ENCODE measurements at places on chromosomes 2 and 18. TPM values are rescaled to one million over a fixed set of nuclear protein-coding genes. Genes with fewer than 3 reads are reported as not detected.

GRCh38 chr18:59848002-59848401, 51.8 kb upstream of the PMAIP1 start:
- no peak overlapping the region for H3K4me3 ChIP-seq
- H3K27ac ChIP-seq, result peak overlapping the region; percentile 82
- peaks cover 15% of the 10 kb centered on the region for H3K4me1 ChIP-seq
- no peaks in the 10 kb centered on the region for H3K36me3 ChIP-seq
- DNase-seq, result no peak

DNA sequence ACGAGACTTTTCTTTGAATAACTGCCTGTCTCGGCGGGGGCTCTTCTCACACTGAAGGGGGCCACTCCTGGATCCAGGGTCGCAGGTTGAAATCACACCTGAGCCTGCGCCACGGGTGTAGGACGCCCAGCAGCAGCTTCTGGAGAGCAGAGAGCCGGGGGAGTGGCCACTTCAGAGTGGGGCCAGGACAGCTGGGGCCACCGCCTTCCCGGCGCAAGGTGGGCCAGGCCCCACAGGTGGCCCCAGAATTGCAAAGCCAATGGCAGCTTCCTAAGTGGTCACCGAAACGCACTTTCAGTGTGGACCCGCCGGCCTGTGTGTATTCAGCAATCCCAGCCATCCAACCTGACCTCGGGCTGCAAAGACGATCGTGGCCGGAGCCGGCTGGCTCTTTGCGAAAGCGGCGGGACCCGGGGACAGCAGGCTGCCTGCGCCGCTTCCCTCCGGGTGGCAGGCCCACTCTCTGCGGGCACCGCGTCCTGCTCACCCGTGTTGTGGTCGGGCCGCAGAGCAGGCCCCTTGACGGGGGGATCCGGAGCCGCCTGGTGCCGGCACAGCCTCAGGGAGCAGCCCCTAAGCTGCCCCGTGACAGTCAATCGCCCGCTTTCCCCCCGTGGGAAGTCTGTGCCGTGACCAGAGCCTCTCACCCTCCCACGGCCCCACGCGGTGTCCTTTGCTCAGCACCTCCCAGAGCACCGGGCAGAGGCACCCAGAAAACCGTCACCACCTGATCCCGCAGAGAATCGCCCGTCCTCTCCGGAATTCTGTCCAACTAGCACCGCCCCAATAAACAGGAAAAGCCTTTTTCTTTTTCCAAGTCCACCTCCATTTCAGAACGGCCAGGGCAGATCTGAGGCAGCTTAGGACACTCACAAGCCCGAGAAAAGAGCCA, 144.7 kb downstream of the ZNF516 start:
- no peak for DNase-seq
- H3K27ac ChIP-seq, result no peak overlapping the region
- peaks cover 8% of the 10 kb centered on the region for H3K36me3 ChIP-seq
- H3K4me3 ChIP-seq, result no peak overlapping the region
- H3K4me1 ChIP-seq, result peaks cover 8% of the 10 kb centered on the region

DNA sequence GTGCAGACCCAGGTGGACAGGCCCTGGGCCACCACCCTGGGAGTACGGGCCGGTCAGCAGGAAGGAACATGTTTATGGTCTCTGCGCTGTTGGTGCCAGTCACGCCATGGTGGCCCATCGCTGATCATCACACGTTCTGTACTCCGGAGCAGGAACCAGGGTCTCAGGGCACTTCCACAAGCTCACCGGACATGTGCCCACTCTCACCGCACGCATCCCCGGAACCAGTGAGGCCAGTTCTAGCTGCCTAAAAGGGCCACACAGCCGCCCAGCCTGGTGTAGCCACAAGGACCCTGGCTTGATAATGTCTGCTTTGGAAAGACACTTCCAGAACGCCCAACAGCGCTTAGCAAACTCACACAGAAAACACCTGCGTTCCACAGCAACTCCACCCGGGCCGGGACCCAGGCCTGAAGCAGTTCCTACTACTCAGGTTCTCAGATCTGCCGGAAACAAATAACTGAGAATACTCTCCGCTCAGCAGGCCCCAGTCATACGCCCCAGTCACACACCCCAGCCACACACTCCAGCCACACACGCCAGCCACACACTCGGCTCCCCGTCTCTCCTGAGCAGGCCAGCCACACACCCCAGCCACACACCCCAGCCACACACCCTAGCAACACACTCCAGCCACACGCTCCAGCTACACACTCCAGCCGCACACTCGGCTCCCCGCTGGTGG, 123.3 kb downstream of the HDAC4 start:
- no peak overlapping the region for H3K27ac ChIP-seq
- peaks cover 3% of the 10 kb centered on the region for H3K36me3 ChIP-seq
- no peak for DNase-seq
- H3K4me1 ChIP-seq, result peaks cover 40% of the 10 kb centered on the region
- H3K27me3 ChIP-seq, result peaks cover 22% of the 10 kb centered on the region

Gene MARCHF4
- total RNA-seq, result not detected

Gene EVX2
- total RNA-seq, result not detected

All from activated naive CD8-positive, alpha-beta T cell treated with anti-CD3 and anti-CD28 coated beads for 36 hours (primary cell).